Bronchial smooth muscle cell (primary cell): ENCODE measurements at places on chromosomes 4 and X. TPM values are rescaled to one million over a fixed set of nuclear protein-coding genes. Genes with fewer than 3 reads are reported as not detected.

Gene RXFP1
- total RNA-seq: 0.34 and 0.47 TPM in 2 replicates

Gene PWWP3B
- total RNA-seq: under 0.01 TPM in 1 of 2 replicates, not detected in the other

Gene NEUROG2
- total RNA-seq: not detected in 2 replicates

Gene WAS
- total RNA-seq: 0.26 and 0.32 TPM in 2 replicates

Gene POU3F4
- total RNA-seq: not detected in 2 replicates

Gene KLKB1
- total RNA-seq: 0.16 and 0.17 TPM in 2 replicates
